ENCODE measurements at places on chromosomes 7 and 10.

- no peak for DNase-seq
Observed at GRCh38 chr7:50806143-50806542, 23.4 kb upstream of the GRB10 start.

- peak; percentile 47 for DNase-seq
Observed at GRCh38 chr7:131935180-131935579, 378.8 kb upstream of the PODXL start.

DNA sequence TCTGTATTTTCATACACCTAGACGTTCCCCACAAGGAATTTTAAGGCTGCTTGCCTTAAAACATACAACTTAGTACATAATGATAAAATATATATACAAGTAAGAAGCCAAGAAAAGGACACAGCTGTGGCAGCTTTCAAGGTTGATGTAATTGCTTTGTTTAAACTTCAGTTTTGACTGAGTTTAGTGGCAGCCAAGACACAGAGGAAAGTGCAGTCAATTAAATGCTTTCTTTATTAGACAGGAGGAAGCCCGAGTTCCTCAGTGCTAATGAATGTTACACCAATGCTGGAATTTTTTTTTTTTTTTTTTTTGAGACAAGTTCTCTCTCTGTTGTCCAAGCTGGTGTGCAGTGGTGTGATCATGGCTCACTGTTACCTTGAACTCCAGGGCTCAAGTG lies 11.2 kb upstream of the STK31 start:
- DNase-seq = no peak

- no peak for DNase-seq
Observed at GRCh38 chr10:66838656-66839055, 87.2 kb upstream of the LRRTM3 start.

DNA sequence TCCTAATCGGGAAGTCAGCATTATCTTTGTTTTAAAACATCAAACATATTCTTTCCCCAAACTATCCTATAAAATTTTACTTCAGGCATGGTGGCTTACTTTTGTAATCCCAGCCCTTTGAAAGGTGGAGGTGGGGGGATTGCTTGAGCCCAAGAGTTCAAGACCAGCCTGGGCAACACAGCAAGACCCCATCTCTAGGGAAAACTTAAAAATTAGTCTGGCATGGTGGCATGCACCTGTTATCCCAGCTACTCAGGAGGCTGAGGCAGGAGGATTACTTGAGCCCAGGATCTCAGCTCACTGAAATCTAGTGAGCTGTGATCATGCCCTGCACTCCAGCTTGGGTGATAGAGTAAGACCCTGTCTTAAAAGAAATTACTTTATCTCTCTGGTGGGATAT lies 4.9 kb downstream of the CLDN12 start:
- no peak for DNase-seq

DNA sequence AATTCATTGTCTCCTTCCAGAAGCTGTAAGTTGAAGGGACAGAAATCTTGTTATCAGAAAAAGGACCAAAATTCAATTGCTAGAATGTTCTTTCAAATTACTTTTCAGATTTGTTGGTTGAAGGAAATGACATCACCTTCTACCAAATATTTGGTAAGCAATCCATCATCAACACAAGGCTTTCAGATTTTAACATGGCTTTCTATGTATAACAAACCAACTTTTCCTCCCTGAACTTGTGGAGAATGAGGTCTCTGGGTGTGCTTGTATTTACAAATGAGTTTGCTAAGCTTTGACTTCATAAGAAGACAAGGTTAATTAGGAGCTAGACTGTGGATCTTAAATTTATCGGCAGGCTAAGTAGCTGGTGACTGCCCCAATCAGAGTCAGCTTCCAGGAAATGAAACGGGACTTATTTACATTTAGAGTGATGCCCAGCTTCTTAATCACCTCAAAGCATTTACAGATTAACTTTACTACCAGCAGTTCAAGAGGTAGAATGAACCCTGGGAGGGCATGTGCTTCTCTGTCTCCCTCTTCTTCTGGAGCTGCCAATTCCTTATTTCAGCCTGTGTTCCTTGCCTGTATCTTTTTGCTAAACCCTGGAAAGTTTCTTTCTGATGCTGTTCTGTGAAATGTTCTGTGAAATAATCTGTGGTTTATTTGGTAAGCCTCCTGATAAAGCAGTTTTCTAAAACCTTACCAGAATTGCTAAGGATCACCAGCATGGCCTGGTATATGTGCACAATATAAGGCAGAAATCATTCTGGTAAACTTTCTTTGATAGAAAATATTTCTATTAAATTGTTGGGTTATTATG lies 248.8 kb upstream of the FZD8 start:
- no peak for DNase-seq

Data from hepatocyte (in vitro differentiated cells).